NCI-H748 treated with DMSO at 0.1 percent for 48 hours (cell line): ENCODE measurements at places on chromosomes 1 and 21.

GRCh38 chr1:89525169-89525855 is 683 bp downstream of the LRRC8B start:
- DNase-seq, result peak; percentile 62

GRCh38 chr1:111649227-111649626 is 29.6 kb downstream of the RAP1A start:
- no peak for DNase-seq

- DNase-seq, result peak; percentile 30
Observed at GRCh38 chr1:201739492-201740085, 89.4 kb upstream of the IPO9 start.

GRCh38 chr1:25204797-25205480 is 27.4 kb downstream of the SYF2 start:
- DNase-seq, result peak; percentile 15

DNA sequence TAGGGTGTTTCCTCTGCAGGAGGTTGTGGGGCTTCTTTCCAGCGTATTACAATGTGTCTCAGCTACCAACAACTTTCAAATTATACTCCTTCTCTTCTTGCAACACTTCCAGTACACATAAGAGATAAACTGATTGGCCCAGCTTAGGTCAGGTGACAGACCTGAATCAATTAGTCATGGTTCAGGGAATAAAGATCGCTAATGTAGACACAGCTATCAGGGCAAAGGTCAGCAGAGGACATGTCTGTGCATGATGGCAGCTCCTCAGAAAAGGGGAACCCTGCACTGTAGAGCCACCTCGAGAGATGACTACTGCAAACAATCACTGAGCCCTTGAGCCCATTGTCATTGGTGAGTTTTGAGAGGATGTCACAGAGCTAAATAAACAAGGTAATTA is 36.8 kb upstream of the PKN2 start:
- peak; percentile 11 for DNase-seq

- DNase-seq, result no peak
Observed at GRCh38 chr1:23736437-23737134, 6.7 kb upstream of the ELOA start.

GRCh38 chr1:230000493-230001184 is 66.4 kb upstream of the GALNT2 start:
- DNase-seq, result no peak

DNA sequence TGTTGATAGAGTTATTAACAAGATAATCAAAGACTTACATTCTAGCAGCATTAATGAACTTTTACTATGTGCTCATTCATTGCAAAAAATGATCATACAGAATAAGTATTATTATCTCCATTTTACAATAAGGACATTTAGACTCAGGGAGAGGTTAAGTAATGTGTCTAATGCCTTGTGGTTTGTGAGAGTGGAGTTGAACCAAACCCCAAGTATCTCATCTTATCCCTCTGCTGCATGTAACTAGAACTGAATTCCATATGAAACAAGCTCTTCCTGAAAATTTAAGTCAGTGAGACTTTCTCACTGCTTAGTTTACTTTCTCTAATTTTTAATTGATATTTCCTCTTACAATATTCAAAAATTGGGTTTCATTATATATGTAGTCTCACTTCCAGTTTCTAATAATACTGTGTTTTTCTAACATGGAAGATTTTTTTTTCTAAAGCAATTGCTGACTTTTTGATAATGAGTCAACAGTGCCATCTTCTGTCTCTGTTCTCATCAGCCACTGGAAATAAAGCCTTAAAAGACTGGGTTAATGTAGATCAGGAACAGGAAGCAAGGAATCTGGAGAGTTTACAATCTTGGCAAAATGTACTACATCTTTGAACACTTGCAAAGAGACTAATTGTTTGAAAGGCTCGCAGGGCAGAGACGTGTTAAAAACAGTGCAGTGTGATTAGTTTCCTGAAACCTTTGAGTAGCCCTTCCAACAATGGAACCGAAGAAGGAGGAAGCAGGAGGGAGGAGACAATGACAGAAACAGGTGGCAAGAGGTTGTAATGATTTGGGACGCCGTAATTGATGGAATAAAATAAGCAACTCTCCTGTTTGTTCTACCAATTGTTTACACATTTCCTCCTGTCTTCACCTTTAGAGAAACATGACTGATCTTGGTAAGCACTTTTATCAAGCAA is 567.6 kb downstream of the MRPL39 start:
- peak; percentile 73 for DNase-seq

- DNase-seq, result no peak
Observed at GRCh38 chr1:19250629-19251304, 557 bp downstream of the EMC1 start.

GRCh38 chr1:39324888-39325287 is 120.4 kb downstream of the MACF1 start:
- DNase-seq, result no peak

DNA sequence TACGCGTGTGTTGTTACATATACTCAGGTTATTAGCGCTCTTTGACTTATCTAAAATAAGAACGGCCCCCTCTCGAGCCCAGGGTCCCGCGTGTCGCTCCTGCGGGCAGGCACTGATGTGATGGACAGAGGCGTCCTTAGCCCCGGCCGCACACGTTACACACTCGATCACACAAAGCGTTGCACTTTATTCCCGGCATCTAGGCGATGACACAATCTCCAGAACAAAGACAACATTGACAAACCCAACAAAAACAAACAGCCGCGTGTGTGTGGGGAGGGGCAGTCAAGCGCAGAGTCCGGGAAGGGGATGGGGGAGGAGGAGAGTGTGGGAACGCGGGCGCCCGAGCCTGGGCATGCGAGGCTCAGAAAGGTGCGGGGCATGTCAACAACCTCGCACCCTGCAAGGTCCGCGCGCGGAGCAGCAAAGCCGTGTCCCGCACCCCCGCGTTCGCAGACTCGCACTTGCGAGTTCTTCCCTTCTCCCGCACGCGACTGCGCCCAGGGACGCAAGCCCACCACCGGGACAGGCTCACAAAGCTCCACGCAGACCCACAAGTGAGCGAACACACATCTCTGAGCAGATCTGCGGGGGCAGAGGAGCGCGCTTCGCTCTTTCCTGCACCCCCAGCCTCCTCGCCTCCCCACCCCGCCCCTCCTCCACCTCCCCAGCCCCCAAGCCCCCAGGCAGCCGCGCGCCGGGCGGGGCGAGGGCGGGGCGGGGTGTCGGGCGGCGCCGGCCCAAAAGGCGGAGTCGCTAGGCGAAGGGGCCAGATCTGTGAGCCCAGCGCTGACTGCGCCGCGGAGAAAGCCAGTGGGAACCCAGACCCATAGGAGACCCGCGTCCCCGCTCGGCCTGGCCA is at the start of gene EFNA1:
Gene EFNA1, plus strand, starts transcription at position 772 of the 862 bp plus-strand sequence. CDS start 102 bp downstream, outside the sequence.
- DNase-seq, result peak; percentile 50

DNA sequence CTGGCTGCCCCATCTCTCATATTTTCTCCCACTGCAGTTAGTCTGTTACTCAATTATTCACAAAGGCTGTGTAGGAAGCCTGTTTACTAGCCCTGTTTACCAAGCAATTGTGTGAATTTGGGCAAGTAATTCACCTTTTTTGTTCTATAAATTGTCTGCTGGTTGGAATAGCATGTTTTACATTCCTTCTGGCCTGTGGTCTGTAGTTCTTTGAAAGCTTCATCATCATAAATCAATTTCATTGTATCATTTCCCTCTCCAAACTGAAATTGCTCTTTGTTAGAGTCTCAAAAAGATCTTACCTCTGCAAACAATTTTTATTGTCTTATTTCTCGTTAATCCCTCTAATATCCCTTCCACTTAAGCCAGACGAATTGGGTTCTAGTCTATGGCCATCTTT is 1059.5 kb upstream of the ADGRL4 start:
- peak; percentile 98 for DNase-seq

DNA sequence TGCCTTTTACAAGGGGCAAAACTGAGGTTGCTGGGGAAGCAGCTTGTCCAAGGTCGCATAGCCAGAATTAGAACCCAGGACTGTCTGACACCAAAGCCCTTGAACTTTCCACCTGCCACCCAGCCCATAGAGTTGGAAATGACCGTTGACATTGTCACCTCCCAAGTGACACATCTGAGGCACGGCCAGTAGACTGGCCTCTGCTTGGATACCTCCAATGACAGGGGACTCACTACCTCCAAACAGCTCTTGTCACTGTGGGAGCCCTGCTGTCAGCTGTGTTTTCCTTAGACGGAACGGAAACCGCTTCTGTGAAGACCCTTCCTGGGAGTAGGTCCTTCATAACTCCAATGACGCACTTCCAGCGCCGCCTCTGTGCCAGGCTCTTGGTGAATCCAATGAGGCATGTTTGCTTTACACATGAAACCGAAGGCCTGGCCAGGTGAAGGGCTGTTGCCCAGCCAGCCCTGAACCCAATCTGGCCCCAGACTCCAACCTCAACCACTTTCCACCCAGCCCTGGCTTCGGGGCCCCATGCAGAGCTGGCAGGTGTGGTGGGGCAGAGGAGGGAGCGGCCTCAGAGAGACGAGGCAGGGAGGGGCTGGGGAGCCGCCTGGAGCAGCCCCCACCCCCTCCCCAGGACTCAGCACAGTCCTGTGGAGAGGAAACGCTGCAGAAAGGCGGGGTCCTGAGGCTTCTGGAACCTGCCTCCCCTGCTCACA is 109.2 kb upstream of the IFFO2 start:
- DNase-seq, result no peak

DNA sequence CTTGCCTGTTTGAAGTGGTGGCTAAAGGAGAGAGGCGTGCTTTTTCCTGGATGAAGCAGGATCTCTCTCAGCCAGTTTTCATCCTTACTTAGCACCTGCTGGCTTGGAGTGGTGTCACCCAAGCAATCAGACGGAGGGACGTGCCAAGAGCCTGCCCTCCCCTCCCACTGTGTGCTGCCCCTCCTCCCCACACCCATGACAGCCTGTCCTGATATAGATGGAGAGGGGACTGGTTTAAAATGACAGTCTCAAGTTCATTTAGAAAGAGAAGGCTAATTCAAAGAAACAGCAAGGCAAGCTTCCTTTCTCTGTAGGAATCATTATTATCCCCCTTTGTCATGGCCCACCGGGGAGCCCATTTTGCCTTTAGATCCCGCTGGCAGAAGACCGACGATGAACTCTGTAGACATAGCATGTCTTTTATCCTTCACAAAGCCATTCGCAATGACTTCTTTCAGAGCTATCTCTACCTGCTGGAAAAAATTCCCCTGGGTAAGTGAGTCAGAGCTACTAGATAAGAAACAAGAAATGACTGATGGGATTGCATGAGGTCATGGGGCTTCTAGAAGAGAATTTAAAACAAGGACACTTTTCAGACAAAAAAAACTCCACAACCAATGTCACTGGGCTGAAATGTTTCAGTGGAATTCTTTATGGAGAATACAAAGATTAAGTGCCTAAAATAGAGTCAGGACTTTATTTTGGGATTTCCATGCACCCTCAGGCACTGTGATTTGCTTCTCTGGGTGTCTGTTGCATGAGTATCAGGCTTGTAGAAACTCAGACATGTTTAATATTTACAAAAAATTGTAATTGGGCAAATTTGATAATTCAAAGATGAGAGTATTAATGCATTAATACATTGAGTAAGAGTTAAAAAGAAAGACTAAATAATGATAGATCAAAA is at the start of gene NTMT2:
Gene NTMT2, plus strand, starts transcription at position 190 of the 907 bp plus-strand sequence. Its CDS starts 149 bp downstream, at position 339.
- DNase-seq, result peak; percentile 34

DNA sequence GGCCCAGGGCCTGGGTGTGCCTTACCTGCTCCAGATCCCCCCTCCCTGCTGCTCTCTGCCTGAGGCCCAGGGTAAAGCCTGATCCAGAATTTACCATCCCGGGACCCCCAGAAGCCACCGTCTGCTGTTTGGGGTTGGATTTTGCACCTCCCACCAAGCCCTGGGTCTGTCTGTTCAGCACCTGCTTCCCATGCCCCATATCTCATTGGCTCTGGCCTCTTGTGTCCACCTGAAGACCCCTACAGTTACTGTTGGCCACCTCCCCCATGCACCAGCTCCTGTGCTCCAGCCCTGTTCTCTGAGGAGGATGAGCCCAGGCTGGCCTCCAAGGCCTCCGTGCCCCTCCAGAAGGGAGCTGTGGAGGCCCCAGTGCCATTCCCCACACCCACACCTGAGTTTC is 113.9 kb downstream of the GRIK3 start:
- no peak for DNase-seq

DNA sequence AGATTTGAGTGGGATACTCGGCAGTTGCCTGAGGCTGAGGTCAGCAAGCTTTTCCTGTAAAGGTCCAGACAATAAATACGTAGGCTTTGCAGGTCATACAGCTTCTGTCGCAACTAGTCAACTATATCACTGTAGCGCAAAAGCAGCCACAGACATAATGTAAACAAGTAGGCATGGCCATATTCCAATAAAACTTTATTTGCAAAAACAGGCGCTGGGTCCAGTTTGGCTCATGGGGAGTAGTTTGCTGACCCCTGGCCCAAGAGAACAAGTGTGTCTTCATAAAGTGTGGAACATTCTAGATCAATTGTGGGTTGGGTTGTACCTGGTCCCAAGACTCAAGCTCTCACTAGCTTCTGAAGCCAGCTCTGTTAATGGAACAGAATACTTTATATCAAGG is 78.8 kb downstream of the MIS18A start:
- DNase-seq, result no peak

GRCh38 chr1:44079566-44079965 is 39.1 kb upstream of the KLF17 start:
- DNase-seq, result no peak

DNA sequence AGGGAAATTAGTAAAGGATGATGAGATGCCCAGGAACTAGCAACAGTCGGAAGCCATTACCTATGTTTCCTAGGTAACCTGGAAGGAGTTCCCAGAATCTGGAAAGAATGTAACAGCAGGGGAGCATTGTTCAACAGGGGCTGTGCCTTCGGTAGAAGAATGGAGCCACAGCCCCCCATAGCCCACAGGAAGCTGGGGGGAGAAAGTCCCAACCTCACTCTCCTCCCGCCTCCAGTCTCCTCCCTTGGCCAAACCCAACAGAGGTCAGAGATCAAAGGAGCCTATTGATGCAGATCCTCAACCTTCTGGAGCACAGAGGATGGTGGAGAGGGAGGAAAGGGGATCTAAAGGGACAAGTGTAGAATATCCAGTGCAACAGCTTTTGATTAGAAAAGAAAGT is 131.5 kb upstream of the SLC44A3 start:
- peak; percentile 56 for DNase-seq

DNA sequence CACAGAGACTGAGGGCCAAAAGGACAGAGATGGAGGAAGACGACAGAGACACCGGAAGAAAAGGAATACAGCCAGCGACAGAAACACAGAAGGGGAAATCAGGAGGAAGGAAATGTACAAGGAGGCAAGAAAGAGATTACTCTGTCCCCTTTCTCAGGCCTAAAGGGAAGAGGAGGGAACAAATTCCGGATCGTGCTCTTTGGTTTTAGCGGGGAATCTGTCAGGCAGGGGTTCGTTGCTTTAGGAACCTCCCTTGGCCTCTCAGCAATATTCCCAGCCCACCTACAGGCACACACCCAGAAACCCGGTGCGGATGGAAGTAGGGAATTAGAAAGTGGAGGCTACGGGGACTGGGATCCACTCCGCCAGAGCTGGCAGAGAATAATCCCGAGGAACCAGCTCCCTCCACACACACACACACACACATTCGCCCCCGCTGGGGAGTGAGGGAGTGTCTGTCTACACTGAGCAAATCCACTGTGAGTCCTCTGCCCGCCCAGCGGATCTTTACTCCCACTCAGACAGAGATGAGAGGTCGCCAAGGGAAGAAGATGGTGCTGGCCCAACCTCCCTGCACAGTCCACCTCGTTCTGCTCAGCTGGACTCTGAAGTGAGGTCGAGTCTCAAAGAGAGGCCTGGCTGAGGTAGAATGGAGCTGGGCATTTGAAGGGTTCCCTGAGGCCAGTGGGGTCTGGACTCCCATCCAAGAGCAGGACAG is 5.7 kb downstream of the TAL1 start:
- no peak for DNase-seq
